IPS DF 6.9 (cell line): ENCODE measurements at places on chromosomes 1 and 21.

GRCh38 chr1:86875722-86876121 lies 38.2 kb downstream of the SELENOF start:
- no peak for DNase-seq

DNA sequence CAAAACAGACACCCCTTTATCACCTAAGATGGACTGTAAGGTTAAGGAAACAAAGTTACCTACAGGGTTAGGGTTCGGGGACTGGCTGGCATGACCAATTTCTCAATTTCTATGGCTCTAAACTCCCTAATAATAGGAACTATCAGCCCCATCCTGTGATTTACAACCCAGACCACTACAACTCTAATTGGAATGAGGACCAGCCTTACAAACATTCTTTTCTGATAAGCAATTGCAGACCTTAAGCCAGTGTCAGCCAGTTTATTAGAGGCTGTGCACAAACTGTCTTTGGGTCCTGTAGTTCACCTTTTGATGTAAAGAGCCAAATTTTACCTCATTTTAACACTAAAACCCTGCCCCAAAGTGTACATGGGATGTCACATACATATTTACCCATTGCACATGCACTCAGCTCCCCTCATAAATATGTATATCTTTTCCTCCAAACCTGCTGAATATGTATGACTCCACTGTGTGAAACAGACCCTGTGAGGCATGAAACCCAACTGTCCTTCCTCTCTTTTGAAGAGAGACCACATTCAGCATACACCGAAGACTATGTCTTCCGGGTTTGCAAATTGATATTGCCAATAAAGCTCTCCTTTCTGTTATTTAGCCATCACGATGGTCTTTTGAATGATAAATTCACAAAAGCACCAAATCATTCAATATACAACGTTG lies 7.3 kb upstream of the APP start:
- no peak for DNase-seq

DNA sequence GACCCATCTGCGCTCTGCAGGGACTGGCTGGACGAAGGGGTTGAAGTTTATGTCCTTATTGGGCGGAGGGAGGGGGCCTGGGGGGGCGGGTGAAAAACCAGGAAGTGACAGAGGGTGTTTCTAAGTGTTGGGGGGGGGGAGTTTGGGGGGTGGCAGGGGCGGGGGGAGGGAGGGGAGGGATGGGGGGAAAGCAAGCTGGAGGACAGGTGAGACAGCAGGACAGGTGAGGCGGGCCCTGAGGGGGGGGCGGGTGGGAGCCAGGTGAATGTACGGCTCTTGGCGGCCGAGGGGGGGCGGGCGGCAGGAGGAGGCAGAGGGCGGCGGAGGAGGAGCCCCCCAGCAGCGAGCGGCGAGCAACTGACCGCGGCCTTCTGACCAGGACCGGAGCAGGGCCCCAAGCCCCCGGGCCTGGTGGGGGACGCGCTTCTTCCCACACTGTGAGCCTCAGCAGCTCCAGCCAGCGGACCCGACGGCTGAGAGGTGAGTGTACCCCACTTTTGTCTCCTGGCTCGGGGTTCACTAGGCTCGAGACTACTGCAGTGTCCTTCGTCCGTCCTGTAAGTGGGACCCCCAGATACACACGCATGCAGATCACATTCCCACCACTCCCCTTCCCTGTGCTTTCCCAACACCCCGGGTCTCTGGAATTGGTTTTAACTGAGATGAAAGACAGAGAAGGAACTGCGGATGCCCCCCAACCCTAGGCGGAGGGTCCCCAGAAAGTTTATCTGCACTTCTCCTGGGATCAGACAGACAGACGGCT lies at the start of gene ZBTB7B:
TSS of gene ZBTB7B (plus strand) at position 339 of the 763 bp plus-strand sequence. CDS start 11,859 bp downstream, outside the sequence.
- no peak for DNase-seq

DNA sequence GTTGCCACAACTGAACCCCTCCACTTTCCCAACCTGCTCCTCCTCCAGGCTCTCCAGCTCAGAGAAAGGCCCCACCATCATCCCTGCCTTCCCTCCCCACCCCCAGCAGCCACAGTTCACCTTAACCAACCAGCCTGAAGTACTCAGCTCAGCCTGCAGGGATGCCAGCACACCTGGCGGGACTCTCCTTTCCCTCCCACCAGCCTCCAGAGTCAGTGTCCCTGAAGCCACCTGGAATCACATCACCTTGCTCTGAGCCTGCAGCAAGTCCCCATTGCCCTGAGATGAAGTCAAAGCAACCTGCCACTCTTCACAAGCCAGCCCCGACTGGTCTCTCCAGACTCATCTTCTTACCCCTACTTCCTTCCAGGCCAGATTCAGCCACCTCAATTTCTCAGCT lies 26.2 kb upstream of the ZC3H12A start:
- DNase-seq = no peak

GRCh38 chr1:101905283-101905835 lies 91.4 kb downstream of the OLFM3 start:
- DNase-seq = no peak

DNA sequence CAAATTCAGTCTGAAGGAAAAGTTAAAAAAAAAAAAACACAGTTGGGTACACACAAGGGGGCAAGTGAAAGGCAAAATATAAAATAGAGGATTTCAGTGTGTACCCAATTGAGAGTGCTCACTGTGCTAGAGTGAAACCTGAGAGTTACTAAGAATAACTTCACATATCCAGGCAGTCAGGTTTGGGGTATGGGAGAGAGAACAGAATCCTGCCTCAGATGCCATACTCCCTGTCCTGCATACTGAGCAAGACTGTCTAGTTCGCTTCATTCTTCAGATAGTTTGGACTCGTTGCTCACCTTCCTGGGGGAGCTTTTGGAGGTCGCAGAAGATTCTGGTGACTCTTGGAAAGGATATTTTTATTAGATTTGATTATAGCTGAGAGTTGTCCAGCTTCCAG lies 20.4 kb downstream of the CEP85 start:
- no peak for DNase-seq

DNA sequence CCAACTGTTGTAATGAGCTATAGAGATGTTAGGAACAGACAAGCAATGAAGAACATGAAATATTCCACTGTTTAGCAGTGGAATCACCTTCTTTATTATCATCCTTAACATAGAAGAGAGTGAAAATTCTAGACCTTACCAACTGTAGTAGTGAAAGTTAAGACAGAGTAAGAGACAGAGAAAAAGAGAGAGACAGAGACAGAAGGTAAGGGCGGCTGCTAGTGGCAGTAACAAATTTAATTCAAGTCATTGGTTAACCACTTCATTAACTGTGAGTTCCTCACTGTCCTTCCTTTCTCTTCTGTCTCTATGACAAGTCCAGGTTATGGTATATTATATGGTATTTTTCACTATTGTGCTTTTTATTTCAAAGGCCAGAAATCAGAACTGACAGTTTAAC lies 355.7 kb upstream of the ESRRG start:
- no peak for DNase-seq

DNA sequence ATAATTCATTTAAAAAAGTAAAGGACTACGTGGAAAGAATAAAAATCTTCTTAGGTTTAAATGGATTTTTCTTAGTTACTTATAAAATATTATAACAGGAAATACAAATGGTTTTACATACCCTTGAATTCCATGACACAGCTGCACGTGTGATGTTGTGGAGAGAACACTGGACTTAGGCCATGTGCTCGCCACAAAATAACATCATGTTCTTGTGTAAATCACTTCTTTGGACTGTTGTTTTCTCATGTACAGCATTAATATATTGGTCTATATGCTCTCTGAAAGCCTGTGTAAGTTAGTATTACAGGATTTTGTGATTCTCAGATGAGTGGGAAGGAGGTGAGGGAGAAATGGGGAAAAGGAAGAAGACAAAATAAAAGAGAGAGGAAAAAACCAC lies 228.2 kb downstream of the DNM3 start:
- no peak for DNase-seq

DNA sequence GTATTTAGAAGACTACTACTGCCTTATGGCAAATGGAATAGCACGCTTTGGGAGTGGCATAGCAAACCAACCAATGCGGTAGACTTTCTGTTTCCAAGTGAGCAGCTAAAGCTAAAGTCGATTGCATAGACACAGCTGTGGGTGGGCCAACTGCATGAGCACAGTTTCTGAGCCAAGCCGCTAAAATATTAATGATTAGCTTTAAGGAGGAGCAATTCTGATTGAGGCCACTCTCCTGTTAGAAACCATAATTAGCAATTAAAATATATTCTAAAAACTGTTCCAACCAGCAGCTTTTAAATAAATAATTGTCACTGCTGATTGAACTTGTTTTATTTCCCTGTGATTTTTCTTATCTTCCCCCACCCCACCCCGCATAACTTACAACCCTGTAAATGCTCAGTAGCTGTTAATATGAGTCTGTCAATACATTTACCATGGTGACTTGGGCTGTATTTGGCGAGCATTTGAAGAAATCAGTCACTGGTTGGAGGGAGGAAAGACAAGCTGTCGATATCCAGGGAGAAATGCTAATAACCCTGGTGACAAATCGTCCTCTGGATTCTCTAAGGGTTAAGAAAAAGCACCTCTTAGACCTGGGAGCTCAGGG lies 32.2 kb downstream of the RNF220 start:
- no peak for DNase-seq

- DNase-seq = no peak
Measured at GRCh38 chr1:24108334-24109165, 3.4 kb downstream of the MYOM3 start.

DNA sequence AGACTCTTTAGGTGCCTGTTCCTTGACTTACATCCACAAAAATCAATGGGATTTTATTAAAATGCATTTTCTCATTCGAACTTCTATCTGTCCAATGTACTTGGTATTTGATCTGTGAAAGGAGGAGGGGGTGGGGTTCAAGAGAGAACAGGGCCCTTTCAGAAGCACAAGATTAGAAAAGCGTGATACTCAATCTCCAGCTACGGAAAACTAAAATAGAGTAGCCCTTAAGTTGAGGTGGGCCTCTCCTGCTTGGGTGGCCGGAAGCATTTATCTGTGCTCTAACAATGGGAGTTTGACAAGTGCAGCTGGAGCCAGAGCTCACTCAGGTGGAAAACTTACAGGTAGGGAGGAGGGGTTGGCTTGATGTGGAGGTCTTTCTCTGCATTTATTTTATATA lies 462 bp upstream of the RXRG start:
- DNase-seq = no peak

DNA sequence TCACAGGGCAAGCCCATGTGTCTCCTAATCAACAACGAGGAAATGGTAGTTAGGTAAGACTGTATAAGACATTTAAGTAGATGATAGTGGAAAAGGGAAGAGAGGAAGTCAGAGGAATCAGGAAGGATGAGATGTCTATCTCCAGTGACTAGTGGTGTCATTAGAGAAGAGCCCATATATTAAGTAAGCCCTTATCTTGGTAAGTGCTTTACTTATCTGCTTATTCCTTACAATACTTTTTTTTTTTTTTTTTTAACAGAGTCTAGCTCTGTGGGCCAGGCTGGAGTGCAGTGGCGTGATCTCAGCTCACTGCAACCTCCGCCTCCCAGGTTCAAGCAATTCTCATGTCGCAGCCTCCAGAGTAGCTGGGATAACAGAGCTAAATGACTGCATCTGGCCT lies 29.5 kb downstream of the RNF11 start:
- no peak for DNase-seq

GRCh38 chr1:53189061-53189460 lies 7.6 kb upstream of the CPT2 start:
- DNase-seq = no peak

DNA sequence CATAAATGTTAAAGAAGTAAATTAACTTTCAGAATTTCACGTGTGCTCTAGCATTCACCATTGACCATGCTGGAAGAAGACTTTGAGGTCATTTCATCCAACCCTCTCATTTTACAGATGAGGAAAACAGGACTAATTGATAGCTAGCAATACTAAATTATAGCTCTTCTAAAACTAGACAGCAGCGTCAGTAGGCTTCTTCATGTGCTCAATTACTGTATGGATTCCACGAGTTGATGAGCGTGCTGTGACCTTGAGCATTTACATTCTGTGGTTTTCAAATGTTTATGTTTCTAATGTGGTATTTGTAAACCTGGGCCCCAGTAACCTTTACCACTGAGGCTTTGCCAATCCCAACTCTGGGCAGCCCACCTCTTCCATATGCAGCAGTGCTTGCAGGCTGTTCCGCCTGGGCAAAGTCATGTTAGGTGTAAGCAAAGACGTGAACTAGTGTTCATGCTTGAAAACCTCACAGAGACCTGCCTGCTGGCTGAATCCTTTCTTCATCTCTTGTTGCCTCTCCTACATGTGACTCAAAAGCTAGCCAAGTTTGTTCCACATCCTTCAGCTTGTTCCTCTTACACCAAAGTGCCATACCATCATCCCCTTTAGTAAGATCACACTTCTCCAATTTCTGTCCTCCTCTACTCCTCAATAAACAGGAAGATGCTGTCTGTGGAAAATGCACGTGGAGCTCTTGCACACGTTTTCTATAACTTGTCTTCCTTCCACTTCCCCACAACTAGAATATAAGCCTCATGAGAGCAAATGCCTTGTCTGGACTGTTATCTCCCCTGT lies 17.2 kb downstream of the KCNJ15 start:
- DNase-seq = no peak

DNA sequence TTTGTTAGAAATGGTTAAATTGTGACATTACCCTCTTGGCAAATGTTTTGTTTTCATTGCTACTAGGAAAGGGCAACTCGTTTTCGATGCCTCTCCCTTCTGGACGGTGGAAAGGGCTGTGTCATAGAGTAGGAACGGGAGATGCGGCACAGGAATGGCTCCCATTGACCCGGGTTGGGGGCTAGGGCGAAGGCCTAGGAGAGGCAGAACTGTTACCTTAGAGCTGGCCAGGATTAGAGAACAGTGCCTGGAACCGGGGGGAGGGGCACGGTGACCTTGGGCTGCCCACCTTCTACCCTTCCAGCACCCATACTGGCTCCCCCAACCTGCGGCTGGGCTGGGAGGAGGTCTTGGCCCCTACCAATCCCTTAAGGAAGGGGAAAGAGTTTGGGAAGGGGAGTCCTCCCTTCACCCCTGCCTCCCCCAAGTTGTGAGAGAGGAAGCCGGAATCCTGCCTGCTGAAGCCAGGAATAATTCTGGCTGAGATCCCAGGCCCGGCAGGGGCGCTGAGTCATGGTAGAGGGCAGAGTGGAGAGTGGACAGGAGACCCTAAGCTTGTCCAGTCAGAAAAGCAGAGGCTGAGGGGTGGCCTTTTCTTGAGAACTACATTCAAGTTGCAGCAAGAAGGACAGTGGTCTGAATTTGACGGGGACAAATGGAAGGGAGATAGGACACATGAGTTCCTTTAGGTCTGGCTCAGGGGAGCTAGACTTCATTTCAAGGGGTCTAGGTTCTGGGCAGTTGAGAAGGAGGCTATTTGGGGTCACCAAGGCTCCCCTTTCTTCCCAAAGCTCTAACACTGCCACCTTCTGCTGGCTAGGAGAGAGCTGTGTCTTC lies 8.2 kb downstream of the LMNA start:
- DNase-seq = no peak
